Skin of body (tissue), 3 donors: ENCODE measurements at places on chromosomes 1 and 21. TPM values are rescaled to one million over a fixed set of nuclear protein-coding genes. Genes with fewer than 3 reads are reported as not detected.

DNA sequence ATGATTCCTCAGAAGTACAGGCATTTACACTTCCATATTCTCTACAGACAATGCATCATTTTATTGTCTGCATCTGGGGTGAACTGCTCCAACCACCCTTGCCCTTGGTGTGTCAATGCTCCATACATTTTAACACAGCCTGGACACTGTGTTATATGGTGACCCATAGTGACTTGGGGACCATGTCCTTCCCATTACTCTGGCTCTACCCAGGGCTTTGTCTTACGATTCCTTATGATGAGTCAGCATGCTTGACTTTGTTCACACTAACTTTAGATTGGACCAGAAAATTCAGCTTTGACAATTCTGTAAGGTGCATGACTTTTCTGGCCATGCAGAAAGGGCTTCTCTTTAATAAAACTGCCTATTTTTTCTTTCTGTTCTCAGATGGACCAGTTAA, 6.8 kb upstream of the OVAAL start:
- no peak for DNase-seq

ADORA1 gene
- total RNA-seq: 1.1 TPM

- no peak for DNase-seq
Observed at GRCh38 chr1:180851995-180852887, 60.5 kb upstream of the KIAA1614 start.

- no peak for DNase-seq
Observed at GRCh38 chr1:180936110-180937011, 23.7 kb downstream of the KIAA1614 start.

DNA sequence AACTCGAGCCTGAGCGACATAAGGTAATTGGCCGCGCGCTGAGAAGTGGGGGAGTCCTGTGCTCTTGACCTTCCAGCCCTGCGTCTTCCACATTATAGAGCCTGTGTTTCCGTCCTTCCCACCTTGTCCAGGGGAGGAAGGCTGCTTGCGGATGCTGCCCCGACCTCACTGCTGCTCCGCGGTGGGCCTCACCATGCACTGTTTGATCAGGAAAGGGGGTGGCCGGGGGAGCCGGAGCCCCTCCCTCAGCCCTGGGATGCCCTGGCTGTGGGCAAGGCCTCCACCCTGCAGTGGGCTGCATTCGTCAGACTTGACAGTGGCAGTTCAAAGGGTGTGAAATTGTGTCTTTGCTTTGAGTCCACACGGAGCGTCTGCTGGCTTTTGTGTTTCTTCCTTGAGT, 30.1 kb downstream of the PCNT start:
- no peak for DNase-seq

DNA sequence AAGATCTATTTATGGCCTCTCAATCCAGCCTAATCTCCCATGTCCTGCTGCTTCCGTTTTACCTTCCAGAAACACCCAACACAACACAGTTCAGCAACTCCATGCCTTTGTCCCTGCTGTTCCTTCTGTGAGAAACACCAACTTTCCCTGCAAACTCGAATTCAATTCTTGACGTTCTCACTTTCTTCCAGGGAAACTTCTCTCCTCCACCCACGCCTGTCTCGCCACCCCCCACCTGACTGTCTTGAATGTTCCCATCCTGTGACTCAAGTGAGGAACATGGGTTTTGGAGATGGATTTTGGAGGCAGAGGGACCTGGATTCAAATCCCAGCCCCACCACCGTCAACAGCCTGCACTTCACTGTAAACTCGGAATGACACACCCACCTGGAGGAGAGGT, 44.8 kb downstream of the GRHL3 start:
- no peak for DNase-seq
